ENCODE measurements at places on chromosomes 6 and 20. TPM values are rescaled to one million over a fixed set of nuclear protein-coding genes. Genes with fewer than 3 reads are reported as not detected.

GRCh38 chr6:86775893-86776292 is 161.4 kb upstream of the HTR1E start:
- no peak for DNase-seq

Gene DCDC2
- total RNA-seq, result 1.9 TPM

DNA sequence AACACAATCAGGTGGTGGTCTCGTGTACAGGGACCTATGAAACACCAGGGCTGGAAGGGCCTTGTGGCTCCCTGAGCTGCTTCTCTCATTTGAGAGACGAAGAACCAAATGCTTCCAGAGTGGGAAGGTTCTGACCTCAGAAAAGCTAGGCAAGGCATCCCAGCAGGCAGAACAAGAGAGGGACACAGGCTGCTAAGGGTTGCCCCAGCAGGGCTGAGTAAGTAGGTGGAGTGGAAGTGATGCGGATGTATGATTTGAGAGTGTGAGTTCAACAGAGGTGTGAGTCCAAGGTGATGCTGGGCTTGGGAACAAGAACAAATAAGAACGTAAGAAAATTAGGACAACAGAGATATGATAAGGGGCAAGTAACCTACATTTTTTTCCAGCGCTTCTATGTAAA is 147.8 kb downstream of the BACH2 start:
- DNase-seq, result no peak

Gene CD40
- not detected for total RNA-seq

- no peak for DNase-seq
These were observed 412.8 kb upstream of the NRSN1 start for GRCh38 chr6:23713211-23713610.

DNA sequence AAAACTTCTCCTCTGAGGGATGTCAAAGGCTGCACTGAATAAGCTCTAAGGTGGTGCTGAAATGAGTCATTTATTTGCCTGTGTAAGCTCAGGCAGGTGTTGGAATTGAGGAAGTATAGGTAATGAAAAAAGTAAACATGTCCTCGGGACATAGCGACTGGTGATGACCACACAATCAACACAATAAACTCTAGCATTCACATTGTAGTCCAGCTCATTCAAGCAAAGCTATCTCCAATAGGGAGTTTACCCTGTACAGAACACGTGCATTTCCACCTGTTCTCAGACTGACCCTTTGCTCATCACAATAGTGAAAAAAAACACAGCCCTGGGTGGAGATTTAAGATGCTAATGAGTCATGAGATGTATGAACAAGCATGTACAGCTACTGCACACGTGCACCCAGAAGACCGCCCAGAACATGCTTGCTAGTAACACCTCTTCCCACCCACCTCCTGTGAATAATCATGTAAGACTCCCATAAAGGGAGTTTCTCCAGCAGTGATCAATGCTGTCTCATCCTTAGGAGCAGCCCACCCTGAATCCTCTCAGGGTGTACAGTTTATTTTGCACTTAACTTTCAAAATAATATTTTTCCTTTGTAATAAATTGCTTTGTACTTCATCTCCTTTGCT is 33.0 kb upstream of the POU5F1 start:
- peak; percentile 36 for DNase-seq

DNA sequence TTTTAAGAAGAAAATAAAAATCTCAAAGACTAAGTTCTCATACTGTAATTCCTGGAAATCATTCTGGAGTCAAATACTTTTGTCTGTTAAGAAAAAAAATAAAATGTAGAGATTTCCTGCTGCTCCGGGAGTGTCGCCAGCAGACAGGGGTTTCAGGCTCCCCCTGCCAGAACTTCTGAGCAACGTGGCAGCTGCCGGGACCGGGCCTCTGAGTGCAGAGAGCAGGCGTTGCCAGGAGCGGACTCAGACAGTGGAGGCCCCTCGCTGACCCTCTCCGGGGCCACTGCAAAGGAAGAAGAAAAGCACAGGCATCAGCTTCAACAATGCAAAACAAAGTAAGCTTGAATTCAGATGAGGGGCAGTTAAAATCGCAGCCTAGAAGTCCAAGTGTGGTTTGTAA is 95.5 kb downstream of the THBS2 start:
- DNase-seq, result no peak

Gene BMP2
- total RNA-seq, result 0.26 TPM
